ENCODE measurements at places on chromosomes 7 and 10.
A peak's percentile ranks its signal among the peaks of the same experiment; 100 is the strongest.

- no peak for DNase-seq
These were observed 88.0 kb downstream of the MDFIC start for GRCh38 chr7:115009736-115010440.

- DNase-seq = no peak
These were observed 15.6 kb downstream of the LAT2 start for GRCh38 chr7:74225400-74225799.

DNA sequence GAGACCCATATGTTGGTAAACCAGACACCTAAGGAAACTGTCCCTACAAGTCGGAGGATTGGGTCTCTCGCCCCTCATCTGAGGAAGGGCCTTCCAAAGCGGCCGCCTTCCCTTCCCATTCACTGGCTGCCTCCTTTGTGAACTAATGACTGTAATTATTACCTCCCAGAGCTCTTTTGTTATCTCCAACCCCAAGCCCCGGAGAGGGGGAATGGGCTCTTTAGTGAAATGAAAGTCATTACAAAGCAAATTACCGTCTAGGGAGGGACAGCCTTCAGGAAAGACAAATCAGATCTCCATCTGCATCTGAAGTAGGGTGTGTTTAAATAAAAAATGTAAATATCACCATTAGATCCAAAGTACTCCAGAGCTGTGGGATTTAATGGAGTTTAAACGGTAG is 2.6 kb upstream of the GAD2 start:
- no peak for DNase-seq

GRCh38 chr7:47647918-47648250 is 66.0 kb upstream of the TNS3 start:
- DNase-seq = no peak

DNA sequence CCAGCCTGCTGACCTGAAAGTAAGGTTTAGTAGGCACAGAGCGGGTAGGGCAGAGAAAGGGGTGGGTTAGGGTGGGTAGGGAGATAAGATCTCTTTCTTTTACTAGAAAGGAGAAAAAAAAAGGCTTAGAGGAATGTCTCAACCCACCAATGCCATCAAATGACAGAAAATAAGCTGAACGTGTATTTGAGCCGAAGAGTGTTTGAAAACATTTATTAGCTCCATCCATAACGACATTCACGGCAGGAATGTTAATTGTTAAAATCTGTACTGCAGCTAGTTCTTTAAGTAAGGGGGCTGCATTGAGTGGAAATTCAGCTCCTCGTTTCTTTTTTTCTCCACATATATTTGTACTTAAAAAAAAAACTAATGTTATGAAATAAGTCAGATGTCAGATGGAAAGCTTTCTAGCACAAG is 63.7 kb upstream of the ARID5B start:
- DNase-seq = no peak

DNA sequence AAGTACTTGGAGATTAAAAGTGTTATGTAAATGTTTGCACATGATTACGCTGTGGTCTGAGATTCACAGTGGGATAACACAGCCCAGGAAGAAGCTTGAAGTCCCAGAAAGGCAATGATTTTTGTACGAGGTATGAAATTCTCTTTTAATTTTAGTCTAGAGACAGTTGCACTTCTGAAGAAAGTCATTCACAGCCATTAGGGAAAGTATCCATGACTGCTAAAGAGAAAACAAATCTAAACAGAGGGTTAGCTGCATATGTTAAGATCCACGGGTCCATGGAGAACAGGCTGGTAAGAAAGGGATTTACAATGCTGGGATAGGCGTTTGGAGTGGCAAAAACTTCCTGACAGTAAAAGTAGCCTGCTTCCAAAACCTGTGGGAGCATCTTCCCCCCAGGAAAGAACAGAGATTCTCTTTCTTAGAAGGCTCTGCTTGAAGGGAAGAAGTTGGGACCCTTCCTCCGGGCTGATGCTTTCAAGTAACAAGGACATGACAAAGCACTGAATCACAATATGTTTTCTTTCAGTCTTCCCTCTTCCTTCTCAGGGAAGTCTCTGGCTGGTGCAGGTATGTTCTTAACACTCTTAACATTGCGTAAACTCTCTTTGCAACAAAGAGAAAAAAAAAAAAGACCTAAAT is 220.8 kb upstream of the CELF2 start:
- no peak for DNase-seq

DNA sequence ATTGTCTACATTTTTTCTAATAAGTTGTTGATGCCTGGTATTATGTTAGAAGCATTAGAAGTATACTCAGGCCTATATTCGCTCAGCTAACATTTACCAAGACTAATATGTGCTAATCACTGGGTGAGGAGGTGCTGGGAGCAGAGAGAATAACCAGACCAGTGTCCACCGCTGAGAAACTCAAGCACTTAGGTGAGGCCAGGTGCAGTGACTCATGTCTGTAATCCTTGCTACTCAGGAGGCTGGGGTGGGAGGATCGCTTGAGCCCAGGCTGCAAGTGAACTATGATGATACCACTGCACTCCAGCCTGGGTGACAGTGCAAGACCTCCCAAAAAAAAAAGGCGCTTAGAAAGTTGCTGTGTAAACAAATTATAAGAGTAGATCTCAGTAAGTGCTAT is 182.2 kb upstream of the AOAH start:
- no peak for DNase-seq

DNA sequence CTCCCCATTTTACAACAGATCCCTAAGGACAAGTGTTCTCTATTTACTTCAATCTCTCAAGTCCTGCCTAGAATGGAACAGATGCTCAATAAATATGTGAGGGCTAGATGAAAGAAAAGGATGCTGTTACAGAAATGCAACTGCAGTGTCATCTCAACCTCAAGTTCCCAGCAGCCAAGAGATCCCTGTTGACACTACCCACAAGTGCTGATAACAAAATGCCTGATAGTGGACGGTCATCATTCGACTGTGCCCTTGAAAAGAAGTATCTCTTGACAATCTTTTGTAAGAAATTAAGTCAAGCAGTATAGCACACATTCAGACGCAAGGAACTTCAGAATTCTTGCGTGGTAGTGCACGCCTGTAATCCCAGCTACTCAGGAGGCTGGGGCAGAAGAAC is 133.2 kb downstream of the PARD3 start:
- no peak for DNase-seq

DNA sequence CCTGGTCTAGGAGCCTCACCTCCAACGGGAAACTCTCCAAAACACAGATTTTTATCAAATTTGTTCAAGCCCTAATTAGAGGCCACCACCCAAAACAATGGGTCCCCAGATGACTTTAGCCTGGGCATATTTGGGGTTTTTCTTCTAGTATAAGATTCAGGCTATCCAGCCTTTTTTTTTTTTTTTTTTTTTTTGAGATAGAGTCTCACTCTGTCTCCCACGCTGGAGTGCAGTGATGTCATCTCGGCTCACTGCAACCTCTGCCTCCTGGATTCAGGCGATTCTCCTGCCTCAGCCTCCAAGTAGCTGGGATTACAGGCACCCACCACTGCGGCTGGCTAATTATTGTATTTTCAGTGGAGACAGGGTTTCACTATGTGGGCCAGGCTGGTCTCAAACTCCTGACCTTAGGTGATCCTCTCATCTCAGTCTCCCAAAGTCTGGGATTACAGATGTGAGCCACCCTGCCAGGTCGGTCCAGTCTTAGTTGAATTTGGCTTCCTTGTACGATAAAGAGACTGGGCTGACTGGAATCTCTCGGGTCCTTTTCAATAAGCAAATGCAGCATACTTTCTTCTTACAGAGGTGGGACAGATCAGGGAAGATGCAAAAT is 91.4 kb upstream of the KLF6 start:
- DNase-seq = no peak

DNA sequence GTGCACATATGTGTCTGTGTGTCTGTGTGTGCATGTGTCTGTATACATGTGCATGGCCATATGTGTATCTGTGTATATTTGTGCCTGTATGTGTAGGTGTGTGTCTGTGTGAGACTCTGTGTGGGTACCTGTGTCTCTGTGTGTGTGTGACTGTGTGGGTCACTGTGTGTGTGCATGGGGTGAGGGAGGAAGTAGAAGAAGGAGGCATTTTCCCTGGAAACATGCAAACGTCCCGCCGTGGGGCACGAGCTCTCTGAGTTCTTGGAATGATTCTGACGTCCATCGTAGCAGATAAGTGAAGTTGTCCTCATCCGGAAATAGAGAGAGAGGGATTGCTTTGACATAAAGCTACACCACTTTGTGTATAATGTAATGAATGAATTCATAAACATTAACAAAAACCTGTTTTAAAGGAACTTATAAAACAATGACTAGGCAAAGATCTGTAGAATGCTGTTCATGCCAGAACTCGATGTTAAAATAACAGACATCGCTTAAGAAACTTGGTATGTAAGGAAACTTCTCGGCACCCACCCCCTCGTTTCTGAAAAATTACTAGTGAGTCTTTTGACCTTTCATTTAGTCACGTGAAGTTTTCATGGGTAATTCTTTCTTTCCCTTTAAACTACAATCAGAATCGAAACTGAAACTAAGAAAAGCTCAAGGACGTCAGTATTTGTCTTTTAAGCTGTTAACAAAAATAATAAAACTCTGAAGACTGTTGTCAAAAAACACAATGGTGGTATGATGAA is 43.6 kb upstream of the KLF6 start:
- peak; percentile 46 for DNase-seq

Data from stimulated activated CD4-positive, alpha-beta T cell treated with anti-CD3 and anti-CD28 coated beads, Interleukin-4, amount 100 ng/mL, for 1 hour (primary cell).